ENCODE measurements at places on chromosomes 4 and X.
A peak's percentile ranks its signal among the peaks of the same experiment; 100 is the strongest.

DNA sequence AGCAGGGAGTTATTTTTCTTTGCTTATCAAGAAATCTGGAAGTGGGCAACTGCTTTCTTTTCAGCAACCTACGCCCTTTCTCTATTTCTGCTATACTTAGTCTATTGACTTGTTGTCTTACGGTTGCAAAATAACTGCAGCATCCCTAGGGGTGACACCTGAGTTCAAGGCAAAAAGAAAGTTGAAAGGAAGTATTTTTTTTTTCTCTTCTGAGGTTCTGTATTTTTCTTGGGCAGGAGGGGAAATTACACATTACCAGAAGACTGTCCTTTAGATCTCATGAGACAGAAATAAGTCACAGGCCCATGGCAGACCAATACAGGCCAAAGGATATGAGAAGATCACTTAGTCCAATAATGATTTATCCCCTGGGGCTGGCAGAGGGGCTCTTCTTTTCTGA, 204.7 kb upstream of the CASK start:
- no peak for DNase-seq

DNA sequence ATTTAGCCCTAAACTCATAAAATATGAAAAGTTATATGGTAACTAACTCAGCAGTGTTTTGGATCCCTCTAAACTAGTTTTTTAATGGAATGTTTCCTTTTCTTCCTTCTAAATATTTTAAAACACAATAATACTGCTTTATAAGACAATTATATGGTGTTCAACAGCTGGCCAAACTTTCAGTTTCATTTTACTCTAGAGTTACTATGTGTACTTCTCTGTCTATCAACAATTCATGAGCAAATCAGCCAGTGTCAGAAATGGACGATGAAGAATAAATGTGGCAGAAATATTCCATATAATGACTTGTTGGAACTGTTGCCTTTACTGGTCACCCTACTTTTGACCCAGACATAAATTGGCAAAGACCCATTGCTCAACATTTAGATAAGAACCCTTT, 64.8 kb upstream of the CXXC4 start:
- no peak for DNase-seq

- no peak for DNase-seq
Observed at GRCh38 chr4:120862432-120862831, 60.1 kb downstream of the PRDM5 start.

- DNase-seq: no peak
Observed at GRCh38 chrX:55007656-55008055, 7.5 kb downstream of the APEX2 start.

DNA sequence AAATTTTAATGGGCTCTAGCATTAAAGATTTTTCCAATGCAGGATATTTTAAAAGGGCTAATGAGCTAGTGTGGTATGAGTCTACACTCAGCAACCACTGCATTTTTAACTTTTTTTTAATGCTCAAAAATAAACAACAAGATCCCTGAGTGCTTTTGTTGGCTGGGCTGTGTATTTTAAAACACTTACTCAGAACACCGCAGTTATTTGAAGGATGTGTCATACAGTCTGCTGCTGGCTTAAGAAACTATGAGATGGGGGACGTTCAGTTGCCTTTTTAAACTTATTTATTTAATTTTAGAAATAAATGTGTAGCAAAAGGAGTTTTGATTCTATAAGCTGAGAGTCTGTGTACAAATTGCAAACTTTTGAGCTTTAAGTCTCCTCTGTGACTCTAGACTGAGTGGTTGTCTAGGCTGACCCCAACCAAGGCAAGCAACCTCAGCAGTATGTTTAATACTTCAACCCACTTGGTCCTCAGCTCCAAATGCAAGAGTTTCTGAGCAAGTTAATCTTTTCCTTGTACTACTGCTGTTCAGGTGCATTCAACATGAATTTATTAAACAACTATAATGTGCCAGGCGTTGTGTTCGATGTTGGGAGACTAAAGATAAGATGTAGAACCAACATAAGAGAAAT, 278.6 kb upstream of the DIPK2B start:
- peak; percentile 79 for DNase-seq

DNA sequence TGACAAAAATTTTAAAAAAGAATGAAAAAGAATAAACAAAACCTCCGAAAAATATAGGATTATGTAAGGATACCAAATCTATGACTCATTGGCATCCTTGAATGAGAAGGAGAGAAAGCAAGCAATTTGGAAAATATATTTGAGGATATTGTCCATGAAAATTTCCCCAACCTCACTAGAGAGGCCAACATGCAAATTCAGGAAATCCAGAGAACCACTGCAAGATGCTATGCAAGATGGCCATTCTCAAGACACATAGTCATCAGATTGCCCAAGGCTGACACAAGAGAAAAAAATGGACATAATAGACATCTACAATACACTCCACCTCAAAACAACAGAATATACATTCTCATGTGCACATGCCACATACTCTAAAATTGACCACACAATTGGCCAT, 135.9 kb upstream of the SPANXB1 start:
- no peak for DNase-seq

GRCh38 chrX:27251369-27251768, 211.8 kb downstream of the PPP4R3C start:
- no peak for DNase-seq

DNA sequence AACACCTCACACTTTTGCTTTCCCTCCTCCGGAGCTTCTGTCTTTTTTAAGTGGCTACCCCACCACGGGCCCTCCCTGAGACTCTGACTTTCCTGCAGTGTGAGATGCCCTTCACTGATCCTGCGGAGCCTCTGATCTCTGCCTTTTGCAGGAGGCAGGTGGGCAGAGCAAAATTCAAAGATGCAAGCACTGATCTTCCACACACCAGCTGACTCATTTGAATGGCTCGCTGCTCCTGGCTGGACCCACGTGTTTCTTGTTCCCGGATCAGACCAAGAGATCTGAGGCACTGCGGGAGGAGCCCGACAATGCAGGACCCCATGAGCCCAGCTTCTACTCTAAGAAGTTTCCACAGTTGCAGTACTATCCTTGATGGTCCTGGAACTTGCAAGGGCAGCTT, 1607.9 kb upstream of the TENM3 start:
- no peak for DNase-seq

Measured in amniotic stem cell (primary cell).